ENCODE measurements at places on chromosomes 1 and 21. TPM values are rescaled to one million over a fixed set of nuclear protein-coding genes. Genes with fewer than 3 reads are reported as not detected.

The ZBTB8B gene
- total RNA-seq: 0.03 TPM

- DNase-seq: no peak
Observed at GRCh38 chr1:230972855-230973271, 5.8 kb downstream of the TTC13 start.

DNA sequence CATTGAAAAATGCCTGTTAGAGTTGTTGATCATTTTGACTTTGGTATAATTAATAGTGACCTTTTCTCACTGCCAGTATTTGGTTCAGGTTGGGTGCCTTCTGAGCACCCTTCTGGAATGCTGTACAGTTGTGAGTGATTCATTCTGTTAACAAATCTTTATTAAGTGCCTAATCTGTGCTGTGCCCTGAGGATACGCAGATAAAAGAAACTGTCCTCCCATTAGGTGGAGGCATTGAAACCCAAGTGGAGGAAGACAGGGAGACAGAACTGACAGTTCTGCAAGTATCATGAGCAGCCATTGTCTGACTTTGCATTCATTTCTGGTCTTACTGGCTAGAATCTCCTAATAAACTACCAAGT lies 76.1 kb upstream of the ZNF326 start:
- DNase-seq: no peak

DNA sequence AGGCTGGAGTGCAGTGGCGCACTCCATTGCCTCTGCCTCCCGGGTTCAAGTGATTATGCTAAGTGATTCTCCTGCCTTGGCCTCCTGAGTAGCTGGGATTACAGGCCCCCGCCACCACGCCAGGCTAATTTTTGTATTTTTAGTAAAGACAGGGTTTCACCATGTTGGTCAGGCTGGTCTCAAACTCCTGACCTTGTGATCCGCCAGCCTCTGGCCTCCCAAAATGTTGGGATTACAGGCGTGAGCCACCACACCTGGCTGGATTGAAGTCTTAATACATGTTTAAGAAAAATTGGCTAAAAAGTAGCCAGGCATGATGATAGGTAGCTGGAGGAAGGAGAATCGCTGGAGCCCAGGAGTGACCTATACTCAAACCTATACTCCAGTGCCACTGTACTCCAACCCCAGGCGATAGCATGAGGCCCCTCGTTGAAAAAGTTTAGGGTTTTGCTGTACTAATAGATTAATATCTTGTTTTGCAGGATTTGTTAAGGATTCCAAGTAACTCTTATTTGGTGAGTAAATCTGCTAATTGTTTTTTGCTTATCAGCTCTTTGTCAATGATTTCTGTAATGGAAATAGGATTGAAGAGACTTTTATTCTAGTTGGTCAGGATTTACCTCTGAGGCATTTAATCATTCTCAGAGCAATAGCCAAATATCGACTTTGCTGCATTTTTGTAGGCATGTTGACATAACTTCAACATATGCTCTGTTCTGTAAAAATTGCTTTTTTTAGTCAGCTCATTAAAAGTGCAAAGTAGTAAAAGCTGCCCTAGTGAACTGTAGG lies 2.0 kb downstream of the RCC1 start:
- no peak for DNase-seq

The PROK1 gene
- total RNA-seq: 0.40 TPM
